Kidney tubule cell (primary cell): ENCODE measurements at places on chromosomes 16 and 17.
A peak's percentile ranks its signal among the peaks of the same experiment; 100 is the strongest.

DNA sequence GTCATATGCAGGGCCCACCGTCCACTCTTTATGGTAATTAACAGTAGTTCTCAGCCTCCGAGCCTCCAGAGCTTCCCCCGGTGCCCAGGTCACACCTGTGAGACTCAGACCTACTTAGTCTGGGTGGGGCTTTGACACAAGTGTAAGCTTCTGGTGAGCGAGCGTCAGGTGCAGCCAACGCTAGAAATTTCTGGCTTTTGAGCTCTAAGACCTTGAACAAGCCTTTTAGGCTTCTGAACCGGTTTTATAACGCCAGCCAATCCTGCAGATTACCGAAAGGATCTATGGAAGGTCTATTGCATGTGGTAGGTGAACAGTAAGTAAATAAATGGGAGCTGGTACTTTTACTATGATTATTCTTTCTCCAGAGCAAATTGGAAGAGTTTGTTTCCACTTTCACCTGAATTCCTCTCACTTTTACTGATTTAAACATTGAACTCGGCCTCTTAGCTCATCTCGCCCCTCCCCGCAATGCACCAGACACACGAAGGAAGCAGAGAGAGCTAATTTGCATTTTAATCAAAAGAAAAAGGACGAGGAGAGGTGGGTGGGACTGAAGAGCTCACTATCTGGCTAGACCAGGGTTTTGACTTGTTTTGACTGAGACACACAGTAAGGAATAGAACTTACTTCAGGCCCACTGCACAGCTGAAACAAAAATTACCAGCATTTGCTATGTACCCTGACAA is 47.1 kb downstream of the ABAT start:
- DNase-seq, result no peak

DNA sequence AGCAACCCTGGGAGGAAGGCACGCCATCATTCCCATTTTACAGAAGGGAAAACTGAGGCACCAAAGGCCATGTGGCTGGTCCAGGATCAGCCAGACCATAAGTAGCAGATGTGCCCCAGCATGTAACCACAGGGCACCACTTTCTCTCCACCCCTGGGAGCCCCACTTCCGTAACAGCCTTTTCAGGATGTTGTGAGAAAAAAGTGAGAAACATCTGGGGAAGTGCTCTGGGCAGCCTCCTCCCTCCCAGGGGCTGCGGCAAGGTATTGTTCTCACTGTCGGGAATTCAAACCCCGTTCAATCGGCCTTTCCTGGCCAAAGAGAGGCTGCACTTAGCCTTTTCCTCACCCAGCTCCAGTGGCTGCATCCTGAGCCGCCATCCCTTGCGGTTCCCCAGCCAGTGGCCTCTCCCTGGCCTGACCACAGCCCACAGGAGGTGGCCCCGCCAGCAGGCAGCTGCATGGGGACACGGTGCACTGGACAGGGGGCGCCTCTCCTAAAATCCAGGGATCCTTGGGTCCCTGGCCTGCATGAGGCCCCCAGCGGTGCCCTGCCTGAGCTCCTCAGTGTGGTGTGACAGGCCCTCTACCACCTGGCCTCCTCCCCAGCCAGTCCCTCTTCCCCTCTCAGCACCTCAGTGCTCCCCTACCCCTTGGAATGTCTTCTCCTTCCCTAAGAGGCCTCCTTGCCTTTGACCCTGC is 5.7 kb upstream of the CDH5 start:
- DNase-seq, result no peak

- DNase-seq, result peak; percentile 5
These were observed 4.8 kb upstream of the GOSR1 start for GRCh38 chr17:30472238-30472890.

DNA sequence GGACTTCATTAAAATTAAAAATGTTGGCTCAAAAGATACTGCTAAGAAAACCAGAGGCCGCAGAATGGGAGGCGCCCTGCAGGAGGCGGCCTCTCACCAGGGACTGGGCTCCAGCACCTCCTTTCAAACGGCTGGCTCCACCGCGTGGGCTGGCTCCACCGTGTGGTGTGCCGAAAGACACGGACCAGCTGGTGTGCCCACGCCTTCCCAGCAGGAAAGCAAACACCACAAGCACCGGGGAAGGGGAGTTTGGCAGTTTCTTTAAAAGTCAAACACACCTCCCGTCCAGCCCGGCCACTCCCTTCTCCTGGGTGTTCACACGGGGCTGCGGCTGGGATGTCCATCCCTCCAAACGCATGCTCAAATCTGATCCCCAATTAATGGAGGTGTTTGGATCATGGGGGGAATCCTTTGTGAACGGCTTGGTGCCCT is 13.9 kb downstream of the HAGH start:
- peak; percentile 58 for DNase-seq

DNA sequence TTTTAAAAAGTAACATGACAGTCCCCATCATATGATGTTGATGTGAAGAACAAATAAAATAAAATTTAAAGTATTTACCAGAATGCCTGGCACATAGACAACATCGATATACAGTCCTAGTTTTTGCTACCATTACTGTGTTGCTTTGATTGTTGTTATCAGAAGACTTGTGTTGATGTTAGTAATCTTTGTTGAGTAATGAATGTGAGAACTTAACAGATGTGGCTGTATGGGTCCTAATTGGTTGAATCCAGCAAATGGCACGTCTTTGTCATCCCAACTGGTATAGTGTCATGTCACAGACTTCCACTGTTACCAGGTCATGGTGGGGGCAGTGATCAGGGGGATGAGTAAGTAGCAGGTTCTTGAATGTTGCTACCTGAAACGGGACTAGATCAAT is 1151.4 kb upstream of the CDH8 start:
- DNase-seq, result no peak

GRCh38 chr17:72604518-72604917 is 483.7 kb downstream of the SOX9 start:
- DNase-seq, result no peak

GRCh38 chr16:69741951-69742904 is 12.5 kb downstream of the NOB1 start:
- DNase-seq, result peak; percentile 74

DNA sequence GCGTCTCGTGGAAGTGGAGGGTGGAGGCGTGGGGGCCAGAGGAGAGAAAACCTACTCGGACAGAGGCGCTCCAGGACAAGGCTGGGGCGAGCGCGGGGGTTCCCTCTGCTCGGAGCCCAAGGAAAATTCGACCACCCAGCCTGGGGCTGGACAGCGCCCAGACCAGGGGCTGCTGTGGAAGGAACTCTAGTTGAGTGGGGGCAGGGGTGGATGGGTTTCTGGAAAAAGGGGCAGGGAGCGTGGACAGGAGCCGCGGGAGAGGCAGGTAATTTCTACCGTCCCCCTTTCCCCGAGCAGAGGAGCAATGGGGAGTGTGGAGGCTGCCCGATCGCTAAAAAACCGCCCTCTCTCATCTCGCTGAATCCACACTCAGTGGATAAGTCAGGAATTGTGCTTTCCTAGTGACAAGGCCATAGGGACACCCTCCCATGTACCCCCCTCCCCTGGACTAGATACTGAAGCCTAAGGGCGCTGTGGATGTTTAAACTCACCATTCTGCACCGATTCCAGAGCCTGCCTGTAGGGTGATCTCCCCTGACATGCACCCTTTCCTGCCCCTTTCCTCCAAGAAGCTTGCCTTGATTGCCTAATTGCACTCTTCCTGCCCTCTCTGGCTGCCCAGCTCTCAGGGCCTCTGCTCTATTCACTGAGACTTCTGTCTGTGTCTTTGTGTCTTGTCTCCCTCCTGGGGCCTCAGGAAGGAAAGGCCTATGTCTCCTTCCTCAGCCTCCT is 90.7 kb upstream of the TMEM97 start:
- DNase-seq, result no peak

GRCh38 chr16:1610899-1611632 is 806 bp downstream of the IFT140 start:
- peak; percentile 21 for DNase-seq

- no peak for DNase-seq
These were observed 120.6 kb upstream of the RBBP6 start for GRCh38 chr16:24418733-24419132.
